Transverse colon (tissue), 4 donors: ENCODE measurements at places on chromosomes 1 and 21. TPM values are rescaled to one million over a fixed set of nuclear protein-coding genes. Genes with fewer than 3 reads are reported as not detected.
A peak's percentile ranks its signal among the peaks of the same experiment; 100 is the strongest.

DNA sequence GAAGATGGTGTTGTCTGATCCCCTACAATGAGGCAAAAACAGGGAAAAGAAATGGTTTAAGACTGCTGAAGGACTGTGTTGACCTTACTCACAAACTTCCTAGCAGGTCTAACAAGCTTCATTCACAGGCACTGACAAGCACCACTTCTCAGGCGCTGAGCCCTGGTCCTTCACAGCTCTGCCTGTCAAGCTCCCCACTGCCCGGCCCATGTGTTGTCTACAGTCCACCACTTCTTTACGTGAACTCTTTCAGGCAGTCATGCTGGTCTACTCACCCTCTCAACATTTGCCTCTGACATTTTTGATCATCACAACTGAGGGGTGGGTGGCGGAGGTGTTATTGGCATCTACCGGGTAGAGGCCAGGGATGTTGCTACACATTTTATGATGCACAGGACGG lies 40.7 kb upstream of the MYBPHL start:
- no peaks in the 10 kb centered on the region for H3K4me1 ChIP-seq
- H3K27me3 ChIP-seq = no peaks in the 10 kb centered on the region
- no peak for DNase-seq
- no peak overlapping the region for H3K27ac ChIP-seq

DNA sequence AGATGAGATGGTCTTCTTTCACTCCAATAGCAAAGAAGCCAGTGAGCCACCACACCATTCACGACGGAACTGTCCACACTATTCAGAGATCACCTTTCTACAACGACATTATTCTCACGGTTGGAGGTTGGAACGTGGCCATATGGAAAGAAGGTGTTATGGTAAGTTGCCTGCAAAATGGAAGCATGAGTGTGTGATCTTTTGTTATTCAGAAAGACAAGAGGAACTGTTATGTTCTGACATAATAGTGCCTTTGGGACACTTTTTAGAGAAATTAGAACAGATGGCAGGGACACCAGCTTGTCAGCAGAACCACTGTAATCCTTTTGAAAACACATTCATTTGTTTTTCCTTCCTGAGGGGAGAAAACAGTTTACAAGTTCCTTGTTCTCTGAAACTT lies 75.8 kb upstream of the MCOLN3 start:
- H3K4me1 ChIP-seq = no peaks in the 10 kb centered on the region
- H3K4me3 ChIP-seq = no peak overlapping the region
- DNase-seq = no peak
- no peak overlapping the region for H3K27ac ChIP-seq
- H3K36me3 ChIP-seq = no peaks in the 10 kb centered on the region

DNA sequence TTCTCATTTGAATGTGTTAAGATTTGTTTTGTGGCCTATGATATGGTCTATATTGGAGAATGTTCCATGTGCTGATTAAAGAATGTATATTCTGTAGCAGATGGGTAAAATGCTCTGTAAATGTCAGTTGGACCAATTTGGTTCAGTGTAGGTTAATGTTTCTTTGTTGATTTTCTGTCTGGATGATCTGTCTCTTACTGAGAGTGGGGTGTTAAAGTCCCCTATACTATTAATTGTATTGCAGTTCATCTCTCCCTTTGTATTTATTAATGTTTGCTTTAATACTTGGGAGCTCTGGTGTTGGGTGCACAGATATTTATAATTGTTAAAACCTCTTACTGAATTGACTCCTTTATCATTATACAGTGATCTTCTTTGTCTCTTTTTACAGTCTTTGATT lies 584.5 kb downstream of the NUF2 start:
- DNase-seq = no peak
- no peaks in the 10 kb centered on the region for H3K4me1 ChIP-seq
- H3K36me3 ChIP-seq = no peaks in the 10 kb centered on the region
- H3K4me3 ChIP-seq = no peak overlapping the region
- H3K27me3 ChIP-seq = no peaks in the 10 kb centered on the region

- no peak for DNase-seq
- H3K36me3 ChIP-seq = peaks cover 3% of the 10 kb centered on the region
- H3K27me3 ChIP-seq = no peaks in the 10 kb centered on the region
- no peaks in the 10 kb centered on the region for H3K4me1 ChIP-seq
- no peak overlapping the region for H3K27ac ChIP-seq
Observed at GRCh38 chr1:85166351-85166750, 34.5 kb downstream of the SYDE2 start.

GRCh38 chr1:25198663-25199252 lies 33.5 kb downstream of the SYF2 start:
- H3K36me3 ChIP-seq = no peaks in the 10 kb centered on the region
- peak; percentile 53 for DNase-seq
- H3K27ac ChIP-seq = peak overlapping the region; percentile 73
- peaks cover 6% of the 10 kb centered on the region for H3K4me1 ChIP-seq

DNA sequence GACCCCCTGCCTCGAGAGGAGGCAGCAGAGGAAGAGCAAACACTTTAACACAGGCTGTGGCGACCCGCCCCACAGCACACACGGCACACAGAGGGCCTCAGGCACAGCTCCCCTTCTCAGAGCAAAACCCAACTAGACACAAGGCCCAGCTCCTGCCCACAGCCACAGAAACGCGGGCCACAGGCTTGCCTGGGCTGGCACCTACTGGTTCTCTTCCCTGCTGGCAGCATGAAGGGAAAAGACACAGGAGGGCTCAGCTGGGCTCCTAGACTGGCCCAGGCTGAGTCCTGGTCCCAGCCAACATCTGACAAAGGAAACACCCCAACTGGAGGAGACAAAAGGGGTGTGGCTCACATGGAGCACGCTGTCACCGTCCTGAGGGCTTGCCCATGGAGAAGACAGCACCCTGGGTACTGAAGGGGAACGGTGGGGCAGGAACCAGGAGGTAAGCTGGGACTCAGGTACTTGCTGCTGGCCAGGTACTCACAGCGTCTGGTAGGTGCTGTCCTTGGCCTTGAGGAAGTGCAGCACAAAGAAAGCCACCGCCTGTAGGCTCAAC lies 3.5 kb downstream of the CD164L2 start:
- no peak overlapping the region for H3K27ac ChIP-seq
- H3K4me3 ChIP-seq = no peak overlapping the region
- H3K36me3 ChIP-seq = no peaks in the 10 kb centered on the region
- H3K27me3 ChIP-seq = no peaks in the 10 kb centered on the region

The GUCA2B gene
- 259 TPM for total RNA-seq

The SMCP gene
- total RNA-seq = not detected

- H3K4me3 ChIP-seq = no peak overlapping the region
- H3K36me3 ChIP-seq = no peaks in the 10 kb centered on the region
- H3K27me3 ChIP-seq = no peaks in the 10 kb centered on the region
- no peak for DNase-seq
- H3K4me1 ChIP-seq = peaks cover 53% of the 10 kb centered on the region
- no peak overlapping the region for H3K27ac ChIP-seq
Observed at GRCh38 chr1:228147151-228147693, 2.5 kb upstream of the GJC2 start.

The BCL2L15 gene
- total RNA-seq = 88.8 TPM

GRCh38 chr1:92838519-92838918 lies 6.7 kb downstream of the RPL5 start:
- H3K36me3 ChIP-seq = peaks cover 63% of the 10 kb centered on the region
- DNase-seq = no peak
- no peak overlapping the region for H3K4me3 ChIP-seq
- peaks cover 21% of the 10 kb centered on the region for H3K4me1 ChIP-seq
